DMS53 (cell line): ENCODE measurements at places on chromosomes 6 and 20.

- no peak for DNase-seq
These were observed 57.9 kb upstream of the DACT2 start for GRCh38 chr6:168377484-168377855.

DNA sequence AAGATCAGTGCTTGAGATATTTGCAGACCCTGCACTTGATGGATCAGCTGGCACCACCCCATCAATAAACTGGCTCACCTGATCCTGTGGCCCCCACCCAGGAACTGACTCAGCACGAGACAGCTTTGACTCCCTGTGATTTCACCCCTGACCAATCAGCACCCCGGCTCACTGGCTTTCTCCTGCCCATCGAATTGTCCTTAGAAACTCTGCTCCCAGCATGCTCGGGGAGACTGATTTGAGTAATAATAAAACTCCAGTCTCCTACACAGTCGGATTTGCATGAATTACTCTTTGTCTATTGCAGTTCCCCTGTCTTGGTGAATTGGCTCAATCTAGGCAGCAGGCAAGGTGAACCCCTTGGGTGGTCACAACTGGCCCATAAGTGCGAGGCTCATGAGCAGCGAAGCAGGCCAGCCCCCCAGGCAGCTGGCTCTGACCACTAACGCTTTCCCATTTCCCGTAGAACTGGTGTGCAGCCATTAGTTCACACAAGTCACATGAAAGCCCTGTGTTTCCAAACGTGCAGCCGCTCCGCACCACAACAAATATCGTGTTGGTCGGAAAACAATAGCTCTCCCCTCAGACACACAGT, 79.6 kb downstream of the RSPH3 start:
- no peak for DNase-seq

DNA sequence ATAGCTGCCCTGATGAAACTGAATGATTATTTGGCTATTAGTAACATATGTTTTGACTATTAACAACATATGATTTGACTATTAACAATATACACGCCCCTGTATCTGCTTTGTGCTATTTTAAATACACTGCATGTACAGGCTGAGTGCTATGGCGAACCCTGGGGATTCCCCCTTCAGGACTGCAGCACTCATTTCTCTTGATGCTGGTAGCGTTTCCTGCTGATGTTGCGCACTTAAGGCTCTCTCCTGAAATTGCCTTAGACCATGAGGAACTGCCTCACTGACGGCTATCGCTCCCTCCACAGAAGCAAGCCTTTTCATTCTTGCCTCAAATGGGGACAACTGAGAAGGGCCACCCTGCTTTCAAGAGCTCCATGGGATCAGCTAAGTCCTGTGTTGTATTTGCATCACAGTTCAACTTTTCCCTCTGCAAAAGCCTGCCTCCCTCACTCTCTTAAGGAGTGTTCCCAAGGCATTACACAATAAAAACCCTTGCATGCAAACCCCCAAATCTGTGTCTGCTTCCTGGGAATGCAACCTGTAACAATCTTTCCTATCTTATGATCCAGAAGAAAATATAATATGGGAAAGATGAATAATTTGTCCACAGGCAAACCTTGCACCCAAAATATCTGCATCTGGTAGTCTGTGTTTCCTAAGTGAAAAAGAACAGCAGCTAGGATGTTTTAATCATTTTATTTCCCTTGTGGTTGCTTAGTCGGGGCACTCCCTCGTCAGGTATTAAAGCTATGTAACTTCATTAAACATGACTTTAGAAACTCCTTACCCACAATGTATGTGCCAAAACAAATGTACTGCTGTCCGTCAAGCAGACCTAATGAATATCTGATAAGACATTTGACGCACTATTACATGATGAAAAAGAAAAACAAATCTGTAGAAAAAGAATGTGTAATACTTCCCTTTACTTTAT, 456.4 kb downstream of the COL12A1 start:
- no peak for DNase-seq

DNA sequence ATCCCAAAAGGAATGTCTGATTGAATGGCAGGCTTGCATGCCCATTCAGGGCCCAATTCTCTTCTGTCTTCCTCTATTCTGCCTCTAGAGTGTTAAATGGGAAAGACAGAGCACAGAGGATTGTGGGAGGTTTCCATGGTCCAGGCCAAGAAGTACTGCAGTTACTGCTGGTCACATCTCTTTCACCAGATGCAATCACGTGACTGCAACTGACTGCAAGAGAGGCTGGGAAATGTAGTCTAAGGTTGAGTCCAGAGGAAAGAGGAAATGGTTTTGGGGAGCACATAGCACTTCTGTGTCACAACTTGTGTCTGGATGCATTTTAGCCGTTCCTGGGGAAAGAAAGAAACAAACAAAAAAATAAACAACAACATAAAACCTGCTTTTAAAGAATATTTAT, 336.4 kb upstream of the BTBD3 start:
- DNase-seq: peak; percentile 12

DNA sequence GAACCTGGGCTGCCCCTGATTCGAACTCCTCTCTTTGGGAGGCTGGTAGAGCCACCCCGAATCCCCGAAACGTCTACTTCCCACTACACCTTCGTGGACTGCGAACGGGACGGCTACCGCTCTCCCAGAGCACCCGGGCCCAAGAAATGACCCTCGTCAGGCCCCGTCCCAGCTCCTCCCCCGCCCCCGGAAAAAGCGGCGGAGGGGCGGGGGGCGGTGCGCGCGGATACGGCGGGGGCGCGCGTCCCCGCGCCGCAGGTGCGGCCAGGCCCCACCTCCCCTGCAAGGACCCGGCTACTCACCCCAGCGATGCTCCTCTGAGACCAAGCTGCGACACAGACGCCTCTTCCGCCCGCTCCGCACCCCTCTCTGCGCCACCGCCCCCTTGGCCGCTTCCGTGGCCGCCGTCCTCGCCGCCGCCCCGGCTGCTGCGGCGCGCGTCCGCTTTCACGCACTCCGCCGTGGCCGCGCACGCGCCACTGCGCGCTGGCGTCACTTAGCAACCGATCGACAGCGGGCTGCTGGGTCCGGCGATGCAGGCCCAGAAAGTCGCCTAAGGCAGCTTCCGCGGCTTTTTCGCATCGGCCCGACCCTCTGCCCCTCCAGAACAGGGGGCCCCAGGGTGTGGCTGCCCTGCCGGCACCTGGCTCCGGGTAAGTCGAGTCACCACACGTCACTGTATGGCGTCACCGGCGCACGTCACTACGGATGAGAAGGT, at the start of gene BTBD9:
BTBD9 (minus strand) TSS at position 432 of the 718 bp plus-strand sequence.
- DNase-seq: peak; percentile 95

GRCh38 chr20:8994045-8994444, 74.8 kb upstream of the PLCB4 start:
- no peak for DNase-seq

DNA sequence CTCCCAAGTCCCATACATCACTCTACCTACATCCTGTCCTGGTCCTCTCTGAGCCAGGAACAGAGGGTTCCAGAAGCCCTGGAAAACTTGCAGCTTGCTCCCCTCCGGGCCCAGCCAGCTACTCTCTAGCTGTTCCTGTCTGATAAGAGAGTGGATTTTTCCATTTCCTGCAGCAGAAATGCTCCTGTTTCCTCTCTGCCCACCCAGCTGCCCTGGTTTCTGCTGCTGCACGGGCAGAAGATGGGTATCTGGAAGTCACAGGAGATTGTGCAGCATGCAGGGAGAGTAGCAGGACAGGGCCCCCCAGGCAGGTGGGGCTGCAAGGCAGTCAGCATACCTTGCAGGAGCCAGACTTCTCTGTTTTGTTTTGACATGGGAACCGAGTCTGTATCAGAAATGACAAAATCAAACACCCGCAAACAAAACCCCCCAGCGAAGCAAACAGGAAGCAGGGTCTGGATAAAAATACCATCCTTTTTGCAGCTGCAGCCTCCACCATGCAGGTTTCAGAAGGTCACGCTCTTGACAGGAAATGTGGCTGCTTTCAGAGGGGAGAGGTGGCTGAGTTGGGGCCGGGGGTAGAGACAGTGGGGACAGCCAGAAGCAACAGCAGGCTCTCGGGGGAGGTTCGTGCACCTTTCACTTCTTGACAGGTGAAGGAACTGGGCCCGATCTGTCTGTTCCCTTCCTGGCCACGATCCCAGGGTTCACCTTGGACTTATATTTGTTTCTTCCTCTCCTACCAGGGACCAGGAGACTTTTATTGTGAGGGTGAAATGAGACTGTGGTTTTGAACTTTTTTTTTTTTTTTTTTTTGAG, 50.8 kb upstream of the FAM83D start:
- no peak for DNase-seq

DNA sequence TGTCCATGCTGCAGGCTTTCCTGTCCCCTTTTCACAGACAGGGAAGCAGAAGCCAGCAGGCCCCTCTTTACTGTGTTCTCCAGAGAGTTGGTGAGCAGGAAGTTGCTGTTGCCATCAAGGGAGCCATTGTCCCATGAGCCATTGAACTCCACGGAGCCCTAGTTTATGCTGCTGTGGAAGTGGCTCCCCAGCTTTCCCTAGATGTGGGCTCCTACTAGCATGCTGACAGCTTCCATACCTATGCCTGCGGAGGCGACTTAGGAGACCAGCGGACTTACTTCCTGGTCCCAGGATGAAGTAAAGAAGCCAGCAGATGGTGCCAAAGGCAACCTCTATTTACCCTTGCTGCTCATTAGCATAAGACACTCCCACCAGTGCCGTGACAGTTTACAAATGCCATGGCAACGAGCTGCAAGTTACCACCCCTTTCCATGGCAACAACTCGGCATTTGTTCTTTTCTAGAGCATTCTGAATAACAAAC, 30.8 kb upstream of the FKBP1A start:
- peak; percentile 68 for DNase-seq

- DNase-seq: no peak
These were observed 37.8 kb downstream of the ZC2HC1B start for GRCh38 chr6:143901885-143902750.

DNA sequence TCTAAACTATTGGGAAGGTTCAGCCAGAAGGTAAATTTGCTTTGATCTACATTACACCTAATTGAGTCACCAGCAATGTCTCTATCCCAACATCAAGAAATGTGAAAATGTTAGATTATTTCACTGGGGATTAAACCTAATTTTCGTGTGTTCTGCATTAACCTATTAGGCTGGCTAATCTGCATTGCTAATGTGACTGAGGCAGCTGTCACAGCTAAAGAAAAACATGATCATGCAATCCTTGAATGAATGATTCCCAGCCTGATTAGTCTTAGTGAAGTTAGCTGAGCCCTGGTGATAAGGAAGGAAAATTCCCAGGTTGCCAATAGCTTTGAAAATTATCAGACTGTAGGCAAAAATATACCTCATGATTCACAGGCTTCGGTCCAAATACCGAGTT, 135.3 kb downstream of the LINC00237 start:
- no peak for DNase-seq
